ENCODE measurements at places on chromosomes 13 and 19. TPM values are rescaled to one million over a fixed set of nuclear protein-coding genes. Genes with fewer than 3 reads are reported as not detected.
A peak's percentile ranks its signal among the peaks of the same experiment; 100 is the strongest.

- no peak for DNase-seq
Observed at GRCh38 chr19:38538386-38538785, 79.4 kb downstream of the MAP4K1 start.

DNA sequence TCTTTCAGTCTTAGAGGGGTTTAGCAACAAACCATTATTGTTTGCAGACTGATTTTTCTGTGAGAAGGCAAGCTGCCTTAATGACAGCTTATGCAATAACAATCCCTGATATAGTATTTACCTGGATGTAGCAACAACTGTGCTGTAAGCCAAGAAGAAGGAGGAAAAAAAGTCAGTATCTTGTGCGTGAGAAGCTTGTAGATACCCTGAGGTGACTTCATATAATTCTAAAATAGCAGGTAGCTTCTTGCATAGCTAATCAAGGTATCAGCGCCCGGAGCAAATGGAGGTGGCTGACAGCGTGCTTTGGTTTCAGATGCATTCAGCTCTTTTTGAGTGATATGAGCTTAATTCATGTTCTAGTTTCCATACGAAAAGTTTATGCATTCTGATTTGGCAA lies 309.8 kb downstream of the KLF5 start:
- DNase-seq = peak; percentile 77

DNA sequence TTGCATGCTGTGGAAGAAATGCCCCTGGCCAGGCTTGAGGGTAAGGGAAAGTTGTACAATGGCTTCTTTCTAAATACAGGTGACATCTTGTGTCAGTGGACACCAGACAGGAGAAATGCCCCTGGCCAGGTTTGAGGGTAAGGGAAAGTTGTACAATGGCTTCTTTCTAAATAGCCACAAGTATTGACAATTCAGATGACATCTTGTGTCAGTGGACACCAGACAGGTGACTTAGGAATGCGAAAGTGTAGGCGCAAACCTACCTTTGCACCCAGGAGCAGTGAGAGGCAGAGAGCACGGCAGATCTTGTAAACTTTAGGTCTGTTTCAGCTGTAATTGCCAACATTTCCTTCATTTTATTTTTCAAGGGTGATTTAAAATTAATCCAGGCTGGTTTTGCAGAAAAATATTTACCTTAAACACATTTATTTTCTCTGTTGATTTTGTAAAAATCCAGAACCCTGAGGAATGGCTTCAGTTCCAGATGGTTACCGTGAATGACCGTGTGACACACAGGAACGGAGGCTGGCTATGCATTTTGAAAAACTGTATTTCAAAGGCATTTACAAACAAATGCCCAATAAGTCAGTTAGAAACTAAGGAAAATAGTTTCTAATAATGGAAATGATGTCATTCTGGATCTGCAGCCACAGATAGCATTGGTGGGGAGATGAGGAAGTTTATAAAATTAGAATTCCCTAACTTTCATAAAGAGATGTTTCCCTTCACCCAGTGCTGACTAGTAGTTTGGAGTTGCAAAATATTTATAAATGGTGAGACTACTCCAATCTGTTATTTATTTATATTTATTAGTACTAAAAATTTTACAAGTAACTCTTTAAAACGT lies 34.9 kb downstream of the TNFSF13B start:
- DNase-seq = no peak

DNA sequence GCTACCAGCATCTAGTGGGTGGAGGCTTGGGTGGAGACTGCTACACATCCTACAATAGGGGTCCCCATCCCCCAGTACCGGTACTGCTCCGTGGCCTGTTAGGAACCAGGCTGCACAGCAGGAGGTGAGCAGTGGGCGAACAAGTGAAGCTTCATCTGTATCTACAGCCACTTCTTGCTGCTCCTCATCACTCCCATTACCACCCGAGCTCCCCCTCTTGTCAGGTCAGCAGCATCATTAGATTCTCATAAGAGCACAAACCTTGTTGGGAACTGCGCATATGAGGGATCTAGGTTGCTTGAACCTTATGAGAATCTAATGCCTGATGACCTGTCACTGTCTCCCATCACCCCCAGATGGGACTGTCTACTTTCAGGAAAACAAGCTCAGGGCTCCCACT lies 37.0 kb downstream of the NWD1 start:
- no peak for DNase-seq

DNA sequence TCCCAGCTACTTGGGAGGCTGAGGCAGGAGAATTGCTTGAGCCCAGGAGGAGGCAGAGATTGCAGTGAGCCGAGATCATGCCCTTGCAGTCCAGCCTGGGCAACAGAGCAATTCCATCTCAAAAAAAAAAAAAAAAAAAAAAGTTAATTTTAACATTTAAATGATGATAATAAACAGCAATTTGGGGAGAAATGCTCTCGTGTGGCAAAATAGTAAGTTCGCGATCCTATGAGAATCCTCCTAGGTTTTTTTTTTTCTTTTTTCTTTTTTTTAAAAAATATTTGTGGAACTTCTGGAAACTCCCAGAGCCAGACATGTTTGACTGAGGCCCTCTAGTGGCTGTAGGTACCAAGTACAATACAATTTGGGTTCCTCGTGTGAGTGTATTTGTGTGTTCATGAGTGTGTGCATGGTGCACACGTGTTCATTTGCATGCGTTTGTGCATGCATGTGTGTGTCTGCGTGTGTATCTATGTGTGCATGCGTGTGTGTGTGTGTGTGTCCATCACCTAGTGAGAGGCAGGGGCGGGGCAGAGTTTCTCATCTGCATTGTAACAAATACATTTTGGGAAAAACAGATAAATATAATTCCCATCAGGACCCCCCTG lies 31.2 kb downstream of the TMPRSS9 start:
- peak; percentile 74 for DNase-seq

GRCh38 chr19:16822648-16823047 lies 6.5 kb upstream of the SIN3B start:
- DNase-seq = no peak

DNA sequence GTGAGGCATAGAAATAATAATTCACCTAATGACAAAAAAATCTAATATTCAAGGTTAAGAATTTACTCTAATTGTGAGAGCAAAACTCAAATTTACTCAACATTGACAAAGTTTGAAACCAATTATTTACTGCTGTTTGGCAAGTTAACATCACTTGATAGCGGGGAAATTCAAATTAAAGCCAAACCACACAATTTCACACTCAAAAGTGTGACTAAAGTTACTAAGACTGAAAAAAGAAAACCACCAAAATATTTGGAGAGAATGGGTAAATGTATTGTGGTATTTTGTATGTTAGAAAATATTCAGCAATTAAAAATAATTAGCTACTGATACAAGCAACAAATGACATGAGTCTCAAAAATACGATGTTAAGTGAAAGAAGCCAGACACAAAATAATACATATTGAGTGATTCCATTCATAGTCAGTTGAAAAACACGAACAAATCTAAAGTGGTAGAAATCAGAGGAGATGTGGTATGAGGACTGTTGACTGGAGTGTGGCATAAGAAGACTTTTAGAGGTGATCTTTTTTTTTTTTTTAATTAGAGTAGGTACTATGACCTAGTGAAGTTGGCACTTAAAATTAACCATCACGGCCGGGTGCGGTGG lies 541.4 kb upstream of the ATXN8OS start:
- DNase-seq = no peak

- no peak for DNase-seq
Observed at GRCh38 chr13:108225440-108225839, 7.2 kb downstream of the ABHD13 start.

GRCh38 chr13:98368019-98368418 lies 190.9 kb upstream of the RNF113B start:
- peak; percentile 96 for DNase-seq

DNA sequence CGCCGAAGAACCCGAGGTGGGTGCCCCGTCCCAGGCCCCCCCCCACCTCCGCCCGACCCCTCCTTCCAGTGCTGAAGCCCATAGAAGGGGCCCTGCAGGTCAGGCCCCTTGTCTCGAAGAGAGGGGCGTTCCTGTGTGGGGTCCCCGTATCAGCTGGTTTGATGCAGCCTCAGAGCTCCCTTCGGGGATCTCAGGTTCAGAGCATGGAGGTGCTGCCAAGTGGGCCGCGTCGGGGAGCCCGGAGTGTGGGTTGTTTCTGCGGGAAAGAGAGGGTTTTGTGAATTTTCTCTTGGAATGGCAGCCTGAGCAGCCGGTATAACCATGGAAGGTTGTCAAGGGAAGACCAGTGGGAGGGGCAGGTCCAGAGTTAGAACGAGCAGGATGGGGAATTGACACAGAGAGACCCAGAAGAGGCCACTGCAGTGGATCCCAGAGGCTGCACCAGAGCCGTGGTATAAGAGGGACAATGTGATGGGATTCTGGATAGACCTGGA lies 384 bp downstream of the TRAPPC2B start:
- no peak for DNase-seq

DNA sequence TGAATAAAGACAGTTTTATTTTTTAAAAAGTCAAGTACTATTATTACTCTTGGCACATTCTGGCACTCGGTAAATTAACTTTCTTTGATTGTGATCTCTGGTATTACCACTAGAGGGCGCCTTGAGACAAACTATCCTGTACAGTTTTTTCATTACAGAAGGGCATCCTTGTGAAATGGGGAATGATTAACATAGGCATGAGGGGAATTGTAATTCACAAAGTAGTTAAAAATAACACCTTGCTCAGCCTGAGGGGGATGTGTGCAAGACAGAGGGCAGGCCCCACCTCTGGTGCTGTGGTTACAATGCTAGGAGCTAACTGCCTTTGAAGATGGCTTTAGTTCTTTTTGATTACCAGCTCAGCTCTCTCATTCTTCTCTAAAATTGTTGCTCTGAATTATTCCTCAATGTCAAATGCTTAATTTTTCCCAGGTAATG lies 24.2 kb upstream of the C1QTNF9B start:
- peak; percentile 97 for DNase-seq

DNA sequence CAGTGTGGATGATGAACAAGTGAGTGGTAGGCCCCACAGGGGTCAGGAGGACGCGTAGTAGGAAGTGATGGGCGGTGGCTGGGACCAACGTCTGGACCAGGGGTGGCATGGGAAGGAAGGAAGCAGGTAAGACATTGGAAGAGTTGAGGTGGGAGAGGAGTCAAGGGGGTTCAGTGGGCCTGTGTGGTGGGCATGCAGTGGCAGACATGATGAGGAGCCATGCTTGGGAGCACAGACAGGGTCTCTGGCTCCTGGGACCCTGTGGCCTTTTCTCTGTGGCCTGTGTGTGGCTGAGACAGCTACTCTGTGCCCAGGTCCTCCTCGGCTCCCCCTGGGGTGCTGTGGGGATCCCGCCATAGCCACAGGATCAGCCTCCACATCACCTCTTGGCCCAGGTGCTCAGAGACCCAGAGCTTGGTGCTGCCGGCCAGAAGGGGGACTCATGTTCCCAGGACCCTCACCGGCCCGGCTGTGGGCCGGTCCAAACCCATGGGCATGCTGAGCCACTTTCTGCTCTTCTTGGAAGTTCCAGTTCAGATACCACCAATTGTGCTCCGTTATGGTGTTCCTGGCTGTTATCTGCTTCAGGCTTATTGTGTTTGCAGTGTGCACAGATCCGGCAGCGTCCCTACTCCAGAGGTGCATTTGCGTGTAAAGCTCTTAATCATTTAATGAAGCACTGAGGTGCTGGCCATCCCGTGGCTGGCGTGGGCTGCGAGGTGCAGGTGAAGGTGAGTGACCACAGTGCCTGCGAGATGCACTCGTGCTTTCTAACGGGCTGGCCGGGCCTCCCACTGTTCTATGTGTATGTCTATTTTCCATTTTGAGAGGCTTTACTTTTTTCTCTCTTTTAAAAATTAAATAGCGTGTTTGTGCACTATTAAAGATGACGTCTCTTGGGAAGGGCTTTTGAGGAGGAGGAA lies 147.9 kb downstream of the TEX29 start:
- no peak for DNase-seq

GRCh38 chr13:38905081-38905480 lies 85.5 kb downstream of the STOML3 start:
- no peak for DNase-seq

- DNase-seq = no peak
Observed at GRCh38 chr19:17579661-17580244, 24.3 kb downstream of the COLGALT1 start.

- DNase-seq = no peak
Observed at GRCh38 chr19:45171211-45171623, 6.8 kb downstream of the TRAPPC6A start.

- DNase-seq = no peak
Observed at GRCh38 chr13:36764957-36765356, 54.1 kb upstream of the RFXAP start.

GRCh38 chr13:29355029-29355428 lies 240.5 kb downstream of the SLC7A1 start:
- no peak for DNase-seq

DNA sequence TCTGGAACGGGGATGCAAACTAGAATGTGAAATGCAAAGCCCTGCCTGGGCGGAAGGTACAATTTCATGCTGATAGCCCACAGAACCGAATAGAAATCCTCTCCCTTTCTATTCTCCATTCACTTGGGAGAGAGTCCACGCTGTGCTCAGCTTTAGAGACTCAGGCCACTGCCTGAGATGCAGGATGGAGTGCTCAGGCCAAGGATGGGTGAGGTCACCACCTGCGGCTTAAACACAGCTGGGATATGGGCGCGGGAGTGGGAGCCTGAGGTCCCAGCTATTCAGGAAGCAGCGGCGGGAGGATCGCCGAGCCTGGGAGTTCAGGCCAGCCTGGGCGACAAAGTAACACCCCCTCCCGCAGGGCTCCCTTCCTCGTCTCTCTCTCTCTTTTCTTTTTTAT lies 446 bp upstream of the ZNF83 start:
- no peak for DNase-seq

The APLP1 gene
- 0.52 TPM for total RNA-seq

The ZNF835 gene
- 2.0 TPM for total RNA-seq

The EBPL gene
- 55.4 TPM for total RNA-seq

The ADAMTSL5 gene
- 2.1 TPM for total RNA-seq

The OR7D4 gene
- total RNA-seq = not detected

The PROZ gene
- not detected for total RNA-seq
